Caco-2 (cell line): ENCODE measurements at places on chromosomes 5 and 9. TPM values are rescaled to one million over a fixed set of nuclear protein-coding genes. Genes with fewer than 3 reads are reported as not detected.

The SLC6A3 gene
- not detected in 2 replicates for total RNA-seq

The FOXD4 gene
- total RNA-seq = 0.56 and 0.93 TPM in 2 replicates

The ADAMTS16 gene
- total RNA-seq = 0.11 TPM in 1 of 2 replicates, not detected in the other

The HARS2 gene
- 36.5 and 38.6 TPM in 2 replicates for total RNA-seq

The CARTPT gene
- total RNA-seq = not detected in 2 replicates

The PDE6A gene
- 2.5 and 2.6 TPM in 2 replicates for total RNA-seq

The STPG3 gene
- total RNA-seq = not detected in 2 replicates

The GABRB2 gene
- total RNA-seq = not detected in 2 replicates

The PCDHGA5 gene
- total RNA-seq = 0.57 and 0.72 TPM in 2 replicates

DNA sequence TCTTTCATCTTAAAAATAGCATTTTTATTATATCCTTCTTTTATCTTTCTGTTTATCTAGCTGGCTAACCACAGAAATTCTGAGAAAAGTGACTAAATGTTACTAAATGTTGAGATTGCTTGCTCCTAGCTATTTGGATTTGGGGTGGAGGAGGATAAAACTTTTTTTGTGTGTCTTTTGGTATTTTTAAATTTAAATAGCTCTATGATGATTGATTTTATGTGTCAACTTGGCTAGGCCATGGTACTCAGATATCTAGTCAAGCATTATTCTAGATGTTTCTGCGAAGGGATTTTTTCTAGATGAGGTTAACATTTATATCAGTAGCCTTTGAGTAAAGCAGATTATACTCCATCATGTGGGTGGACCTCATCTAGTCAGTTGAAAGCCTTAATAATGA, 75.0 kb downstream of the GCNT1 start:
- no peak for DNase-seq

DNA sequence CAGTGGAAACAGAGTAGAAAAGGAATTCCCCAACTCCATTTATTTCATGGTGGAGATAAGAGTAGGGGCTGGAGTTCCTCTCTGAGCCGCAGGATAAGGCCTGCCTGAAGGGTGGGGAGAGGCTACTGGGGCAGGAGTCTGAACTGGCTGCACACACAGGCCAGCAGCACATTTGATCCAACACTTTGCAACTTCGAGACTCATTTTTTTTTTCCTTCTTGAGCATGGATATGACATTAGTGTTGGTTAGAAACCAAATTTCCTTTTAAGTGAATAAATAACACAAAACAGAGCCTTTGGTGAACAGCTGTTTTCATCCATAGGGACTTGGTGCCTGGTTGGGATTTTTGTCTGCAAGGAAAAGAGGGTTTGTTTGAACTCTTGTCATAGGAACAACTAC, 76.6 kb downstream of the RALGPS1 start:
- no peak for DNase-seq

DNA sequence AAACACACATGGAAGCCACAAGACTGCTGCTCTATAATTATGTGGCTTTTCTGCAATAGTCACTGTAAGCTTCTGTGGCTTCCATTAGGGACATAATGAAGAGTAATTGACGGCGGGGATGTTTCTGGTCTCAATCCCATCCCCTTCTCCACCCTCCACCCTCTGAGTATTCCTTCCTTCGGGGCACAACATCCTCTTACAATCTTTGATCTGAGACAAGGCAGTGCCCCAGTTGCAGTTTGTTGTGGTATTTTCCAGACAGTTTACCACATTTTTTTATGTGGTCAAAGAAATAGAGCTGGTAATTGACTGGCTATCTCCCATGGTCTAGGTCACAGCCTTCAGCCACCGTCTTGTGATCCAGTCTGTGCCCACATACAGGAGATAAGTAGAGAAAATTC, 277.7 kb downstream of the NR2F1-AS1 start:
- DNase-seq = no peak

DNA sequence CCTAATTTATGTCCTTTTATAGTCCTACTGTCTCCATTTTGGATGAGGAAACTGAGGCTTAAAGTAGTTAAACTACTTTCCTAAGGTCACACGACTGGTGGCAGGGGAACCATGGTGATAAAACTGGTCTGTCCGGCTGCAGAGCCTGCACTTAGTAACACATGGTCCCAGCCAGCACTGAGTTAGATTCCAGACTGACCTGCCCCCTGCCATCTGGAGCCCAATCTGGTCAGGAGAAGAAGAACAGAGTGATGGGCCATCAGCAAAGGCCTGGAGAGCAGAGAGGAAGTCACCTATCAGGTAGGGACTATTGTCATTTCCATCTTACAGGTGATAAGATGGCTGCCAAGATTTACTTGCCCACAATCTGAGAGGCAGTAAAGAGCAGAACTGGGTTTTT, 86.6 kb upstream of the SLC25A48 start:
- no peak for DNase-seq

DNA sequence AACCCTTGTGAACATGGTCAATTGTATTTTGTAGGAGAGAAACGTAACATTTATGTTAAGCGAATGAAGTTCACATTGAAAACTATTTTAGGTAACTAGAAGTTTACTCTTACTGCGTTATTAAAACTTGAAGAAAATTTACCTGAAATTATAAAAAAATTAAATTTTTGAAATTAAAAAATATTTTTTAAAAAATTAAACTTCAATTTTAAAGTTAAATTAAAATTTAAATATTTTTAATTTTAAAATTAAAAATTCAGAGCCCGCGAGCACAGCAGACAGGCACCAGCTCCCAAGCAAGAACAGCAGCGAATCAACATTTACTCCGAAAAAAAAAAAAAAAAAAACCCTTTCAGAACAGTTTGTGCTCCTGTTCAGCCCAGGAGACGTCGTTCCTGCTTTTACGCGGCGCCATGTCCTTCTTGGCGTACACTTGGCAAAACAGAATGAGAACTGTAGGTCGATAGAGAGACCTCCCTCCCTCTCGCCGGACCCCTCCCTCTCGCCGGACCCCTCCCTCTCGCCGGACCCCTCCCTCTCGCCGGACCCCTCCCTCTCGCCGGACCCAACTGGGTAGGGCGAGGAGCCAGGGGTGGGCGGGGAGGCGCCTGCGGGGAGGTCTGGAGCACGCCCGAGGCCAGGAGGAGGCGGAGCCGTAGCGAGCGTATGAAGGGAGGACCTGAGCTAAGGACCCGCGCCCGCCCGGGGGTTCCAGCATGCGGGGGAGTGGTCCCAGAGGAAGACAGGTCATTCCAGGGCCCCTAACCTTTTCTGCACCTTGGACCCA, 235.8 kb downstream of the ROR2 start:
- peak; percentile 72 for DNase-seq

DNA sequence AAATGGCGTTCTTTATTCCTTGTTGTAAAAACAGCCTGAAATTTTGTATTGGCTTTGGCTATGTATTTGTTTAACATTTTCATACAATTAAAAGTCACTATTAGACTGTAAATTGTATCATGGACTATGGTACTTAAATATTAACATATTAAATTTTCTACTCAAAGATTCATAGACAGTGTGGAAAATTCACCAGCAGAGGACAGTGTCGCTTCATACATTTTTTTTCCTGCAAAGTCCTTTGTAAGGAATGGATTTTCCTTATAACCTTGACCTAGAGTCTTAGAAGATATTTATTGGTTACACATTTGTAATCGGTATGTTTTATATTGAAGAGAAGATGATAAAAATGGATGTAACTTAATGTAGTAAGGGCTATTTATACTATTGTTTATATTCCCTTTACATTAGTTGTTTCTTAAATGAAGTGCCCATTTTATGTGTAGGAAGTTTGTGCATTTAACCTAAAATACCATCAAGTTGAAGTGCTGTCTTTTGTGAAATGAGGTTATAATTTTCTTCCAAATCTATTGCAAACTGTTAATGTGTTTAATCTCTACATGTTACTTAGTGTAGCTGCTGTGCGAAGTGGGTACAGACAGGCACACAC, 150.1 kb downstream of the KDM4C start:
- no peak for DNase-seq

DNA sequence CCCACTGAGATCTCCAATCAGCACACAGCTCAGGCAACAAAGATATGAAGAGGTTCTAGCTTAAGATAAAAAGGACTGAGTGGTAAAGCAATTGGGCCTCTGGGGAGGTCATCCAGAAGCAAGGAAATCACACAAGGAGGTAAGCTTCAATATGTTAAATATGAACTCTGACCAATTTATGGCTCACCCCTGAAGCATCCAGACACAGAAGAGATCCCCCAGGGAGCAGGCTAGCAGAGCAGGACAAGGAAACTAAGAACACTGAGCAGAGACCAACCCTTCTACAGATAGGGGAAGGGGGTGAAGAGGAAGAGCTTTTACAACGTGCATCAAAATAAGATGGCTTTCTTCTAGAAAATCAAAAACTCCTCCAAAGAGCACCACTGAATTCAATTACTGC, 616.2 kb downstream of the DNAH5 start:
- DNase-seq = no peak

- DNase-seq = no peak
These were observed 12.2 kb downstream of the CD74 start for GRCh38 chr5:150400316-150401075.

DNA sequence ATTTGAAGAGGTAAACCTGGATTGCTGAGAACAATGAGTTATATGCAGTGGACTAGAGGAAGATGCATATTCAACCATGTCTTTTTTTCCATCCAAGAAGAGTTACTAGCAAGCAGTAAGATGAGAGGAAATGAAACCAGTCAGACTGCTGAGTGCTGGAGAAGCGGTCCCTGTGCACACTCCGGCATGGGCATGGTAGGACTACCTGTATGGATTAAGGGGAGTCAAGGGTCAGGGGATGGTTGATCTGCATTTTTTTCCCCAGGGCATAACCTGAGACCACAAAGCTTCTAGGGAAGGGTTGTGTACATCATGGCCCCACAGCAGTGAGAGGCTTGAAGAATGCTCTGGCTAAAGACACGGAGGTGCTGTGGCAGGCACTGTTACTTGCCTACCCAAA, 76.6 kb upstream of the ZNF169 start:
- no peak for DNase-seq

DNA sequence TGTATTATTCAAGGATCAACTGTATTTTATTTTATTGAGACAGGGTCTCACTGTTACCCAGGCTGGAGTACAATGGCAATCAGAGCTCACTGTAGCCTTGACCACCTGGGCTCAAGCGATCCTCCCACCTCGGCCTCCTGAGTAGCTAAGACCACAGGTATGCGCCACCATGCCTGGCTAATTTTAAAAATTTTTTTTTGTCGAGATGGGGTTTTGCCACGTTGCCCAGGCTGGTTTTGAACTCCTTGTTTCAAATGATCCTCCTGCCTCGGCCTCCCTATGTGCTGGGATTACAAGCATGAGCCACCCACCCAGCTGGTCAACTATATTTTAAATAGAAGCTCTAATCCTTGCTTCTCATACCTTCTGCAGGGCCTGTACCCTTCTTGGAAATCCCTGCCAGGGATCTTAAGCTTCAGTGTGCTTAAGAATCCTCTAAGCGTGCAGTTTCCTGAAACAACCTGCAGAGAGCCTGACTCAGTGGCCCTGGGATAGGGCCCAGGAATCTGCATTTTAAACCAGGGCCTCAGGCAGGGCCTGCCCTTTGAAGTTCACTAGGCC, 2.9 kb downstream of the AKNA start:
- no peak for DNase-seq

DNA sequence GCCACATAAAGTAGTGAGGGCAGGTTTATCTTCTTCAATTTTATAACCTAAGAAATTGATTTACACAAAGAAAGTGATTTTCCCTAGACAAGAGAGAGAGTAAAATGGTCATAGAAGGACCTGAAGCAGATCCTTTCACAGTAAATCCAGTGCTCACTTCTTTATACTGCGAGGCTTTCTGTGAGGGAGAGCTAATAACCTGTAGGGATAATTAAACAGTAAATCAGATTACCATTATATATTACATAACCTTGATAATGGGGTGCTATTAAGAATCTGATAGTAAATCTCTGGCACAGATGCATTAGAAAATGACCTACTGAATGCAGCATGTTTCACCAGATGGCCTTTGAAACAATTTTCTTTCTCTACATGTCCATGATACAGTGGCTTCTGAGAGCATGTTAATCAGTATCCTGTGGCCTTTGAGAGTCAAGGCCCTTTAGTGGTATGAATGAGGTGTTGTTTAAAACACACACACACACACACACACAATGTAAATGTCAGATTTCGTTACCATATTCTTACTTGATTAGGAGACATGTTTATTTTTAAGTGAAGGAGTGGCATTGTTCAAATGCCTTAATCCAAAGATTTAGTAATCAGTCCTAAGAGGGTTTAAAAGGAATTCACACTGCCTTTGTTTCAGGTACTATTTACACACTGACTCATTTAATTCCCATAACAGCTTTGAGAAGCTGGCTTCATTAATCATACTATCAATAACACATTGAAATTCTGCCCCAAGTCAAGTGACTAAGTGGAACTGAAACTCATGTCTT, 124.7 kb downstream of the ALDH1A1 start:
- no peak for DNase-seq

- DNase-seq = peak; percentile 67
These were observed 11.0 kb upstream of the ERMP1 start for GRCh38 chr9:5843794-5844471.

GRCh38 chr5:115565233-115565632, 20.7 kb upstream of the FEM1C start:
- no peak for DNase-seq

- no peak for DNase-seq
These were observed 65.2 kb downstream of the CRB2 start for GRCh38 chr9:123421186-123421585.

GRCh38 chr5:91478096-91478495, 95.0 kb upstream of the ARRDC3 start:
- DNase-seq = no peak
